Esophagus muscularis mucosa (tissue), 4 donors: ENCODE measurements at places on chromosomes 2 and 18.

- DNase-seq: no peak
These were observed 19.6 kb upstream of the WDR75 start for GRCh38 chr2:189421644-189422043.

DNA sequence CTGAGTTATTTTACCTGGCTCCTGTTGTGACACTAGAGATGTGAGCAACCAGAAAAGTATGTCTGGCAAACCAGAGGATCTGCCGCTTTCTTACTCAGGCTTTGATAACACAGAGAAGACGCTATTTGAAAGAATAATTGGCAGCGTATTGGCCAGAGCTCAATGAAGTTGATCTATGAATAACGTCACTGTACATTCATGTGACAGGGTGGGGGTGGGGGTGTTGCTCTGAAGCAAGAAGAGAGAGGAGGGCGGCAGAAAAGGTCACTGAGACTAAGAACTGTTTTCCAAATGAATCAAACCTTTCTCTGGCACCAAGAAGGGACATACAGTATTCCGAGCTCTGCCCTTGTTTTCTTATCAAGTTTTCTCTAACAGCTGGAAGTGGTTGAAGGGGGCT, 1.7 kb upstream of the ONECUT2 start:
- no peak for DNase-seq

- DNase-seq: peak; percentile 29
These were observed 84.0 kb downstream of the RTN4 start for GRCh38 chr2:54966165-54966832.

GRCh38 chr2:237471438-237472186, 15.4 kb upstream of the MLPH start:
- DNase-seq: no peak

DNA sequence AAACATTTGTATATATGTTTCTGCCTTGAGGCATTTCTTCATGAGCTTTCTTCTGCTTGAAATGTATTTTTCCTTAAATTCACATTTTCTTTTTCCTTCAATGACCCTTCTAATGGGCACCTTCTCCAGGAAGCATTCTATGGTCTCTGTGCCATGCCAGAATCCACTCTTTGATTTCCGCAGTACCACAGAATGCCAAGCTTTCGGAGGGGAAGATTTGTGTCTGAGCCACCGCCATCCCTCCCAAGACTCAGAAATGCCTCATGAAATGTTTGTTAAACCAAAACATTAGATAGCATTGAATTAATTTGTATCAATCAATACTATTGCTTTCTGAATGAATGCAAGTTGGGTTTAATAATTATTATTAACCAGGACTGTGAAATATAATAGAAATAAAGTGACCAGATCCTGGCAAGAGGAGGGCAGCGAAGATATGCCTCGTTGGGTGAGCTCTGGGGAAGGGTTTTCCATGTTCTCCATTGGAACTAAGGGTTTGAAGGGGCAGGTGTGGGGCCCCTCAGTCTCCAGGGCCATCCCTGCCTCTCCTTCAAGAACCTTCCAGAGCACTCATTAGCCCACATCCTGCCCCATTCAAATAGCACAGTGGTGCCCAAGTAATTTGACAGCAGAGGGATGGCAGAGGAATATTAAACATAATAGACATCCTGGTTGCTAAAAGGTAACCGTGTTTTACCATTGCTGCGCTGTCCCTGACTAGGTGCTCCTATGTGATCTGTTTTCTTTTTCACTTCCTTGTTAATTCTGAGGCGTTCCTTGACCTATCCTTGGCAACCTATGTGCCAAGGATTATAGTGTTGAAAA, 189.6 kb downstream of the MYCN start:
- DNase-seq: peak; percentile 47

DNA sequence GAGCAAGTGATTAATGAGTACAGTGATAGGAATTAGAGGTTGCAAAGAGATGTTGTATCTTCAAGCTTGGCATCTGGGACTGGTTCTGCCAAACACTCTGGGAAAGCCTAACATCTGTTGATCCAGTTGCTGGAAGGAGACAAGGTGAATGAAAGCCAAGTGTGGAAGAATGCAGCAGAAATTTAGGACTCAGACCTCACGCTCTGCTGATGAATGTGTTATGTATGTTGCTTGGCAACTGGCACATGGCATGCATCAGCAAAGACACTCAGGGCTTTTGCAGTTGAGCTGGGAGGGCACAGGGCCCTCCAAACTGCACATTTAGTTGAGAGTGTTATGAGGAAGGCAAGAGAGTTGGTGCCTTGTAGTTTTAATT, 105.5 kb downstream of the COLEC12 start:
- no peak for DNase-seq

GRCh38 chr2:206832873-206833272, 67.5 kb downstream of the FASTKD2 start:
- no peak for DNase-seq

DNA sequence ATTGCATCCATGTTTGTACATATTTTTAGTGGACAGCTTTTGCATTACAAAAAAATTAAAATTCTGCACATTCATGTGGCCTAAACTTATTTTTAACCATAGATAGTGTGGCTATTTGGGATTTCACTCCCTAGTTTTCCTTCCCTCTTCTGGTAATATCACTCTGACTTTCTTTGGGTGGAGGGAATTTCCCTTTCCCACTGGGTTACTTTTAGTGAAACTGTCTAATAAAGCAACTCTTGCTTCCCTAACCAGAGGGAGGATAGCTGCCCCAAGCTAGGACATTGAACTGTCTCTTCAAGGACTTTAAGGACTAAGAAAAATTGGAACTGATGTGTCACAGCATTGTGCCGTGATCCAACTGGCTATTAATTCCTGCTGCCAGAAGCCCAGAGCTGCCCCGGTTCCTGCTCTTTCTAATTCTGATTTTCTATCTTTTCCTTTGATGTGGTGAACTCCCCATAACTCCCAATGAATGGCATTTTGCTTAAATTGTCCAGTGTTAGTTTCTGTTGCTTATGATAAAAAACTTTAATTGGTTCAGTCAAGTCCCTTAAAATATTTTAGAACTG, 20.0 kb upstream of the EFR3B start:
- DNase-seq: no peak

- DNase-seq: no peak
These were observed 22.1 kb downstream of the EHD3 start for GRCh38 chr2:31255911-31256571.
